ENCODE measurements at places on chromosomes 5 and 9.

- no peak for DNase-seq
These were observed 540.9 kb upstream of the WWC1 start for GRCh38 chr5:167750586-167750985.

- no peak for DNase-seq
These were observed 388.2 kb downstream of the FAM170A start for GRCh38 chr5:120017513-120017912.

DNA sequence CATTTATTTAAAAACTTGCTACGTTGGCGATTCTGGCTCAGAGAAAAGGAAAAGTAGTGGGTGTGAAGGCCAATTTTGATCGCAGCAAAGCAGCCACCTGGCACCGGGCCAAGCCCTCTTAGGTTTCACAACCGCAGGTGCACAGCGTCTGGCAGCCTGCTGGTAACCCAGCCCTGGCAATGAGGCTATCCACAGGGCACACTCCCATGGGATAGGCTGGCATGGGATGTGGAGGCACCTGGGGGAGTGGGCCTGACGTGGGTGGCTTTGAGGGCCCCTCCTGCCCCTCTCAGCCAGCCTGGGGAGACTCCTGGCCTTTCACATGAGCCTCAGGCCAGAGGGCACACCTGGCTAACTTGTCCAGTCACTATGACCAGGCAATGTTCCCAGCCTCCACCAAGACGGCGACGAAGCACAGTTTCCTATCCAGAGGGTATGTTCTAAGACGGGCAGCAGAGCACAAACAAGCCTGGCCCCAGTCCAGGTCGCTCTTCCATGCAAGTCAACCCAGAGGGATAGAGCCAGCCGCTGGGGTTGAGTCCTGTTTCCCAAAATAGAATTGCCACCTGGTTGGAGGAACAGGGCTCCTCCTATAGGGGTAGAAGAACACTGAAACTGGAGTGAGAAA, 19.0 kb downstream of the CMBL start:
- DNase-seq, result peak; percentile 99

GRCh38 chr9:129183495-129184218, 5.6 kb upstream of the IER5L start:
- DNase-seq, result no peak

GRCh38 chr5:56848206-56848605, 32.9 kb downstream of the MAP3K1 start:
- no peak for DNase-seq

DNA sequence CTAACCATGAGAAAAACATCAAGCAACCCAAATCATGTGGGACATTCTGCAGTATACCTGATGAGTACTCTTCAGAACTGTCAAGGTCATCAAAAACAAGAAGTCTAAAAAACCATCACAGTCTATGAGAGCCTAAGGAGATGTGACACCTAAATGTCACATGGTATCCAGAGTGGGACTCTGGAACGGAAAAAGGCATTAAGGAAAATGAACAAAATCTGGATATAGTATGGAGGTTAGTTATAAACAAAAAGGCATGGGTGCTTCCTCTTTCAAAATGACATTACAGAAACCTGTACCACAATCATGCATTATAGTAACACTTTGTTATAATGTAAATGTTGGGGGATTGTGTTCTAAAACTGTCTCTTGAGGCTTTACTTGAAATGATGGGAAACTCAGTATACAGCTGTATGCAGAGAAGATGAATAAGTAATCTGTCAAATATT, 47.4 kb downstream of the PRKACG start:
- no peak for DNase-seq

GRCh38 chr5:143231416-143231815, 172.1 kb downstream of the NR3C1 start:
- no peak for DNase-seq

GRCh38 chr9:107685901-107686300, 196.3 kb upstream of the KLF4 start:
- no peak for DNase-seq

GRCh38 chr5:93632327-93632726, 49.3 kb downstream of the NR2F1 start:
- no peak for DNase-seq

- peak; percentile 64 for DNase-seq
These were observed 18.2 kb upstream of the WDR38 start for GRCh38 chr9:124835026-124835557.

DNA sequence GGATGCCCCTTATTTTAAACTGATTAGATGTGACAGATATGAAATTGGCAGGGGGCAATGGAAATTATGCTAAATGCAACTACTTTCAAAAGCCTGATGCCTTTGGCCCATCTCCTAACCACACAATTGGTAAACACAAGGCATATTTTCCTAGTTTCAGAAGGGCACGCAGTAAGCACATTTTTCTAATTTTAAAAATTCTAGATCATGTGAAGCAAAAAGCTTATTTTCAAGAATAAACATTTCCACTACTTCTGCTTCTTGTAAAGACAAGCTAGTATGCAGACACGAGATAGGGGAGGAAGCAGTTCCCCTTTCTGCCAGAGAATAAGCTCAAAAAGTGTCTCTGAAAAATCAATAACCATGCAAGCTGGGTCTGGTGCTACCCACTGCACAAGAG, 67.7 kb downstream of the ABCA1 start:
- no peak for DNase-seq

GRCh38 chr5:81136557-81136956, 96.6 kb upstream of the CKMT2 start:
- no peak for DNase-seq

GRCh38 chr9:118643118-118643517, 726.1 kb downstream of the BRINP1 start:
- no peak for DNase-seq

DNA sequence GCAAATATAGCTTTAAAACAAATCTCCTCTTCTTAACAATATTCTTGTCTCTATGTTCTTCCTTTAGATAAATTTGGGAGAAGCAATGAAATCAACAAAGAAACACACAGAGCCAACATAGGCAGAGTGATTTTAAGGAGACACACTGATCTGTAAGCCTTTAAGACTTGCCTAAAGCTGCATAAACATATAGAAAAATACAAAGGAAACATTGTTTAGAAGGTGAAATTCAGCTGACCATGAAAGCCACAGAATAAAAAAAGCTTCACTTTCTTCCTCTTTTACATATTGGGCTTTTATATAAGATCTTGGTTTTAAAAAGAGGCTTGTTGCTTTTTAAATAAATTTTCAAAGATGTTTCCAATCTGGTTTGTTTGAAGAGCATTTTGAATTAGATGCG, 1277.5 kb downstream of the EFNA5 start:
- no peak for DNase-seq

- no peak for DNase-seq
These were observed 165.1 kb downstream of the PLK2 start for GRCh38 chr5:58294598-58295305.

DNA sequence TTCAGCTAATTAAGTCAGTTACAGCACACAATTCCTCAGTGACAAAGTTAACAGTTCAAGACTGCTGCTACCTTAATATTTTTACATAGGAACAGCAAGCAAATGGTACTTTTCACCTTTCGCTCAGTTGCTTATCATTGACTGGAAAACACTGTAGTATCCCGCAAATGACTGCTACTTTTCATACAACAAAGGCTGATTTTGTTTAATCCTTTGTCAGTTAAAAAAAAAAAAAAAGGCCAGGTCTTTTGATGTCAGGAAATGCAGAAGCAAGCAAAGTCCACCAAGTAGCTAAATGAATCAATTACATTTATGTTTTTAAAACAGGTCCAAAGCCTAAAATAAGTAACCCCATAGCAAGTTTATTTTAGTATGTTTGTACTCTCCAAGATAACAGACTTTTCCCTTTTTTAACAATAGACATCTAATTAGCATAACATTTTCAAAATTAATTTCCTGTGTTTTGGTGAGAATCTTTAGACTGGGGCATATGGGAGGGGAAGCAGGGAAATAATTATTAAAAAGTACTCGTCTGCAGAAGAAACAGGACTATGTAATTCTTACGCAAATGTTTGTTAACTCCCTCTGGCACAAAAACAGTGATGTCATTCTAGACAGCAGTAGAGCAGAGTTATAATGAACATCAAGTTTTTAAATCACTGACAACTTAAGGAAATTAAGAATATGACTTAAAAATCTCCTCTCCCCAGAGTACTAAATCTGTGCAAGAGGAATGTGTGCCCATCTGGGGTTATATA, 9.6 kb downstream of the PFDN1 start:
- DNase-seq, result no peak

DNA sequence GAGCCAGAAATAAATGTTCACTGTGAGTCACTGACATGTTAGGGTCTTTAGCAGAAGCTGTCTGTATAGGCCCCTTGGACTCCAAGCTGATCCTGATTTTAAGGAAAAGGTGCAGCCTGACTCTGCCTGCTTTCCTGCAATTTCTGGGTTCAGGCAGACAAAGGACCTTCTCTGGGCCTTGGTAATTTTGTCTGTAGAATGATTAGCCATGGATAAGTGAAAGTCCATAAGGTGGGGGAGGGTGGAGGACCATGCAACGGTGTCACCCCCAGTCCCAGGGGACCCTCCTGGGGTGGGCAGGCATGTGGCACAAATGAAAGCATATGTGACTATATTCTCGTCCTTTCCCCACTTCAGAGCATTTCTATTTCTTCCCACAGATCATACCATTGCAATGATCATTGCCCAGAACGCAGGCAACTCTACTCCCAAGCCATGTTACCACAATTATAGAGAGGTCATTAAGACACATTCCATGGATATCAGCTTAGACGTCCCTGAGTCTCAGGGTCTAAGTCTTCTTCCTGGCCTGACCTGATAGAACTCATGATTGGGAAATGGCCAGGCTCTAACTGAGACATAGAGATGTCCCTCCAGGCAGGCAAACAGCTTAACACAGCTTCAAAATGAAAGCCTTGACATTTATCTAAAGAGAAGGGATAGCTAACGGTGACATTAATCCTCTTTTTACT, 157.9 kb upstream of the ALDH1B1 start:
- no peak for DNase-seq

GRCh38 chr5:8981496-8981895, 564.4 kb downstream of the SEMA5A start:
- no peak for DNase-seq

DNA sequence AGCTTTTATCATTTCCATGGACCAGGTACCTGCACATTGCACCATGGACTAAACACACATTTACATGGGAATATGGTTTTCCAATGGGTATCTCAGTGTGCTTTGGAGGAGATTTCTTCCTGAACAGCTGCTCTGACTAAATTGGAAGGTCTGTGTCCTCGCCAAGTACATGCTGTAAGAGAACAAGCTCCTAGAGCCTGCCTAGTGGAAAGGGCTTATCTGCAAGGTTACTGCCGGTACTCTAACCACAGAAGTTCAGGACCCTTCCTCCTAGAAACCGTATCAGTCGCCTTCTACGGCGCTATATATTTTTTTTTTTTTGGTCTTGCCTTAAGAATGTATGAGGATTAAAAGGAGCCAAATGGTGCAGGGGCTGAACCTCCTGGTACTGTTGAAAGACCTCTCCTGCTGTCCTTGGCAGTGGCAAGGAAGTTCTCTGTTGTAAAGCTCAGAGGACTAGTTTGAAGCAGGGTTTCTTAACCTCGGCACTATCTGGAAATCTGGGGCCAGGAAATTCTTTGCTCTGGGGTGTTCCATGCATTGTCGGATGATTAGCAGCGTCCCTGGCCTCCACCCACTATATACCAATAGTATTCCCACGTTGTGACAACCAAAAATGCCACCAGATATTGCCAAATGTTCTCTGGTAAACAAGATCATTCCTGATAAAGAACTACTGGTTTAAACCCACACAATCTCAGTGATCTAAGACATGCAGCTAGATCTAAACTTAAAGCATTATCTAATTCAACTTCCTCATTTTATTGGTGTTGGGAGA, 107.4 kb downstream of the FBXO38 start:
- no peak for DNase-seq

- no peak for DNase-seq
These were observed 249.9 kb downstream of the NTRK2 start for GRCh38 chr9:84919440-84919839.

DNA sequence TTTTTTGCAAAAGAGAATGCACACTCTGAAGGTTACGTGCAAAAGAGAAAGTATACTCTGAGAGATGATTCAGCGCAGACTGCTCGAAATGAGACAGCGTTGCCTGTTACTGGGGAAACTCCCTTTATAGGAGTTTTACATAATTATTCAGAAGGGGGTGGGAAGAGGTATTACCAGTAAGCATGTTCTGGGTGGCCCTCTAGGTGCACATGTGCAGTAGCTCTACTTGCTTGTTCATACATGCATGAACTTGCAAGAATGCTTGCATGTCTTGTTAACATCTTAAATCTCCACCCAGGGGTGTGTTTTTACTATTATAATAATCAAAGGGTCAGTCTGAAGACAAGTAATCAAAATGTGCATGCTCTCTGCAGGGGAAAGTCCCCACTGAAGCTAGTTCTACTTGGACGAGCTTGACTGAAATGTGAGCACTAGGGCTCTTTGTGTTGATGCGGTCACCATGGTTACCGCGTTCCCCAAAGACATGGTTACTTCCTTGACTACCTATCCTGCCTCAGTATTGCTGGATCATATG, 75.5 kb downstream of the SGCD start:
- no peak for DNase-seq

- no peak for DNase-seq
These were observed 60.4 kb downstream of the DAB2IP start for GRCh38 chr9:121711797-121712196.

- DNase-seq, result no peak
These were observed 26.0 kb downstream of the SLC31A2 start for GRCh38 chr9:113176803-113177202.

DNA sequence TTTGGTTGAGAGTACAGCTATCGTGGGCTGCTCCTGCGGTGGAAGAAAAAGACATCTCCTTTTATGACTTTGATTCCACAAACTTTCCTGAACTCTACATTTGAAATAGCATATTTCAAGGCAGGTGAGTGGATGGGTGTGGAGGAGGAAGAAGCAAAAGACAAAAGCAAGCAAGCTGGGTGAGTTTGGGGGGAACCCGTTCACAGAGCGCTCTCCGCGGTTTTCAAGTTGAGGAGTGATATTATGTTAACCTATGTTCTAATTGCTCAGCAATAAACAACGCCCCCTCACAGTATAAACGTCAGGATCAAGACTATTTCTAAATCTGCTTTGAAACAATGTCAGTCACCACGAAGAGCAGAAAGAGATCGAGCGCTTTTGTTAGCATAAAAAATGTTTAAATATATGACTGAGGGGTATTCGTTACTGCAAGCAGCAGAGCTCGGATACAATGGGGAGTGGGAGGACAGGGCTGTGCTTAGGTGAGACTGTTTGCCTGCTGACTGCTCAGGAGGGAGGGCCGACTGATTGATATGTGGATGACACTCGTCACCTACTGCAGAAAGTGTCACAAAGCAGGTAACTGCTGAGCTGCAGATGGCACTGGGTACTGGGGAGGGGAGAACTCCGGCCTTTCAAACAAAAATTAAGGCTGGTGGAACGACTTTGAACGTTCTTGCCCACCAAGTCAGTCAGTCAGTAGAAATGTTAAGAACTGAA, 236.5 kb downstream of the DRD1 start:
- DNase-seq, result no peak

- no peak for DNase-seq
These were observed 71.3 kb upstream of the VCAN start for GRCh38 chr5:83400241-83400640.

GRCh38 chr9:26813247-26813646, 79.4 kb downstream of the CAAP1 start:
- no peak for DNase-seq

- no peak for DNase-seq
These were observed 149.6 kb upstream of the DMRT1 start for GRCh38 chr9:691825-692400.
